ENCODE measurements at places on chromosomes 7 and 10.

DNA sequence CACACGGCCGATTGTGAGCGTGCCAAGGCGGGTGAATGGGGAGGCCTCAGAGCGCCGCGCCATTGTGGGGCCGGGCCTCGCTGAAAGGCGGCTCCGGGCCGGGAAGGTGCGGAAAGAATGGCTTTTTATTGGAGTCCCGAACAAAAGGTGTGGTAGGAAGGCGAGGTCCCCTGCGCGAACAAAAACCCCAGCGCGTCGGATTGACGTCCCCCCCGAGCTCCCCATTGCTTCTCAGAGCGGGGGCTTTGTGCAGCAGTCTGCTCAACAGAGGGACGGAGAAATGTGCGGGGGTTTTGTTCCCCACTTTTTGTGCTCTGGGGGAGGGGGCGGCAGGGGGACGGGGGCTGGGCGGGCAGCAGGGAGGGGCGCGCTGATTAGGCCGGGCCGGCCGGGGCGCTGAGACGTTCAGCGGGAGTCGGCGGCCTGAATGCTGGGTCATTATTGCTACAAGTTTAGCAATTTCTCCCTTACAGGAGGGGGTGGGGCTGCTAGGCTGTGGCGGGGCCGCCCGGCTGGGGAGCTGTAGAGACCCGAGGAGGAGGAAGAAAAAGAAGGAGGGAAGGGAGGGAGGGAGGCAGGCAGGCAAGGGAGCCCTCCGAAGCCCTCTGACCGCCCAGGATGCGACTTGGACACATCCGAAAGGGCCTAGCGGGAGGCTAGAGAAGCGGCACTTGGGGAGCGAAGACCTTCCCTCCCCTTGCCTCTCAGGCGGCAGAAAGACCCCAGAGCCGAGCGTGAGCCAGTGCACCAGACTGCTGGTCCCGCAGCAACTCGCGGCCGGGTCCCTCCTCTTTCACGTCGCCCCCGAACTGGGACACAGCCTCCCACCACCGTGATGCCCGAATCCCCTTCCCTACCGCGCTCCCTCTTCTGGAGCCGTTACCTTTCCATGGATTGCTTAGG lies 4.6 kb downstream of the NKX2-3 start:
- no peak for DNase-seq

DNA sequence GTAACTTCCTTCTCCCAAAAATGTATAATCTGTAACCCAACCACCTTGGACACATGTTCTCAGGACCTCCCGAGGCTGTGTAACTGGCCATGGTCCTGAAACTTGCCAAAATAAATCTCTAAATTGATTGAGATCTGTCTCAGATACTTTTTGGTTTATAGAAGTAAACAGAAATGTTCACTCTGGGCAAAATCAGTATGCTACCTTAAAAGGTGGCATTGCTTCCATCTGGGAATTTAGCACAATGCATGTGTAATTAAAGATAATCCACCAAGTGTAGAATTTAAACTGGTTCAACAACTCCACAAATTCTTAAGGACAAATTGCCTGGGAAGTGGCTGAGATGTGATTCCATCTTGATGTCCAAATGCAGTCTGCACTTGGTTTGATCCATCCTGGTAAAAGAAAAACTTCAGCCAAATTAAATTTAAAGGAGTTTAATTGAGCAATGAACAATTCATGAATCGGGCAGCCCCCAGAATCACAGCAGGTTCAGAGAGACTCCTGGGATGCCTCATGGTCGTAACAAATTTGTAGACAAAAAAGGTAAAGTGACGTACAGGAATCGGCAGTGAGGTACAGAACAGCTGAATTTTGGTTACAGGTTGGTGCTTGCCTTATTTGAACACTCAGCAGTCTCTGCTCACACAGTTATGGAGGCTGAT lies 102.6 kb upstream of the PFKP start:
- DNase-seq: no peak

DNA sequence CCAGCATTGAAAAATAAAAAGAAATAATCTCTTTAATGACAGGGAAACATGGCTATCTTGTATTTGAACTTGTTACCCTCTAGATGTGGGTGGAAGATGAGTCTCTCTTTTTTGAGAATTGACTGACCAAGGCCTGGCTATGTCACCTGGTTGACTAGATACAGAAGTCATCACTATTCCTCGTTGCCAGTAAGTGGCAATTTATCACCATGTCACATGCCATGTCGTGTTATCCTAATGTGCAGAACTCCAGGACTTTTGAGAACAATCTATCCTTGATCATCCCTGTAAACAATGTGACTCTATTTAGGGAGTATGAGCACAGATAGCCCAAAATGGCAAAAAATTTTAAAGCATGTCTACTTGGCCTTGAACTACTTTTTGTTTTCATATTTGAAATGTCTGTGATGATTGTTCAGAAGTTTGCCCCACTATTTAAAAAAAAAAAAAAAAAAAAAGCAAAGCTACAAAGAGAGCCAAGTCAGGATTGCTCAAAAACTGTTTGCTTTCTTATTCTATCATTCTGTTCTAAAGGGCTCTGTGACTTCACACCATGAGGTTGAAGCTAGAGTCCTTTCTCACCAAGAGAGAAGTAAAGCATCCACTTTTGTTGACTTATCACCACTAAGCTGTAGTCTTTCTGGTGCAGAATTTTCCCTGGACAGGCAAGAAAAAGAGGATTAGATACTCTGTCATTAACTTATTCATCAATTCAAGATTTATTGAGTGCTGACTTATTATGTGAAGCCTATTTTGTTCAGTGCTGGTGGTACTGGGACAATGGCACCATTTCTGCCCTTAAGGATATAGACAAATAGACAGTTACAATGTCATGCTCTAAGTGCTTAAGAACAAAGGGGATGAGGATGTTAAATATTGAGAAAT lies 10.4 kb upstream of the WIPF3 start:
- no peak for DNase-seq

- no peak for DNase-seq
These were observed at the start of gene CH25H for GRCh38 chr10:89207181-89207800. Gene CH25H (minus strand): TSS chr10:89207317. CDS start chr10:89207292, 25 bp downstream.

- DNase-seq: no peak
These were observed 97.4 kb downstream of the CTTNBP2 start for GRCh38 chr7:117775801-117776200.
